ENCODE measurements at places on chromosomes 5 and 9. TPM values are rescaled to one million over a fixed set of nuclear protein-coding genes. Genes with fewer than 3 reads are reported as not detected.

The CDHR2 gene
- polyA plus RNA-seq: 545 TPM

The ZCCHC9 gene
- 25.7 TPM for polyA plus RNA-seq

The ZNF354C gene
- 0.45 TPM for polyA plus RNA-seq

The SLC6A3 gene
- polyA plus RNA-seq: 0.03 TPM

The TEX48 gene
- polyA plus RNA-seq: not detected

The PLEKHG4B gene
- polyA plus RNA-seq: not detected

The NMUR2 gene
- polyA plus RNA-seq: not detected

The SLC6A7 gene
- polyA plus RNA-seq: 7.1 TPM

The BNC2 gene
- 1.3 TPM for polyA plus RNA-seq

The OBP2B gene
- not detected for polyA plus RNA-seq

The FCN1 gene
- 0.94 TPM for polyA plus RNA-seq

The CMYA5 gene
- polyA plus RNA-seq: 0.61 TPM

The PHAX gene
- 17.4 TPM for polyA plus RNA-seq

The ERAP2 gene
- 4.1 TPM for polyA plus RNA-seq

DNA sequence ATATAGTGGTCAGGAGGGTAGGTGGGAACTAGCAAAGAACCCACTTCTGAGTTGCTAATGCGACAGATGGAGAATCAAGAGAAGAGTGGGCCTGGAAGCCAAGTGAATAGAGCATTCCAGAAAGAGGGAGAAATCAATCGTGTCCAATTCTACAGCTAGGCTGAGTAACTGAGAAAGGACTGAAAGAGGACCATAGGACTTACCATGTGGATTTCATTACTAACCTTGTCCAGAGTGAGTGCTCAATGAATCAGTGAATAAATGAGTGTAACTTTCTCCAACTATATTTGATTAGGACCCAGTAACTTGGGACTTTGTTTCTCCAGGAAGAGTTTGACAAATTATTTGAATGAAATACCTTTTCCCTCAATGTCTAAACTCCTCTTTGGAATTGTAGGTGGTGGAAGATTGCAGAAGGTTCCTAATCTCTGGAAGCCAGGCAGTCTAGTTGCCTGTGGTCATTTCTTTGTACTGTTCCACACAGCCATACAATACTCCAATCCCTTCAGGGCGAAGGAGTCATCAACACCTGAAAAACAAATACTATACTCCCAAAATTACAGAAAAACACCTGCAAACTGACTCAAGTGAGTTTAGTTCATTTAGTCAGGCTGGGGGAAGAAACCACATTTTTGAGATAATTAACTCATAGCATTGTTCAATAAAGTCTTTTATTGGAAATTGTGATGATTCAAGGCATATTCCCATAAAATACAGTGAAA lies 2.6 kb upstream of the F2RL1 start:
- no peak for DNase-seq
- H3K4me3 ChIP-seq: no peak overlapping the region
- no peaks in the 10 kb centered on the region for H3K36me3 ChIP-seq
- no peak overlapping the region for H3K27ac ChIP-seq

GRCh38 chr9:18185196-18185595 lies 288.8 kb upstream of the ADAMTSL1 start:
- peak; percentile 69 for DNase-seq
- H3K27ac ChIP-seq: no peak overlapping the region
- no peaks in the 10 kb centered on the region for H3K27me3 ChIP-seq
- peaks cover 2% of the 10 kb centered on the region for H3K4me1 ChIP-seq
- H3K4me3 ChIP-seq: no peak overlapping the region
- no peaks in the 10 kb centered on the region for H3K36me3 ChIP-seq

DNA sequence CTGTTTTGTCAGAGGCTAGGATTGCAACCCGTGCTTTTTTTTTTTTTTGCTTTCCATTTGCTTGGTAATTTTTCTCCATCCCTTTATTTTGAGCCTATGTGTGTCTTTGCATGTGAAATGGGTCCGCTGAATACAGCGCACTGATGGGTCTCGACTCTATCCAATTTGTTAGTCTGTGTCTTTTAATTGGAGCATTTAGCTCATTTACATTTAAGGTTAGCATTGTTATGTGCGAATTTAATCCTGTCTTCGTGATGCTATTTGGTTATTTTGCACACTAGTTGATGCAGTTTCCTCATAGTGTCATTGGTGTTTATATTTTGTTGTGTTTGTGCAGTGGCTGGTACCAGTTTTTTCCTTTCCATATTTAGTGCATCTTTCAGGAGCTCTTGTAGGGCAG lies 36.2 kb upstream of the TAF11L2 start:
- no peak overlapping the region for H3K4me3 ChIP-seq
- no peak overlapping the region for H3K27ac ChIP-seq
- DNase-seq: no peak
- H3K4me1 ChIP-seq: no peaks in the 10 kb centered on the region

GRCh38 chr5:135154961-135155360 lies 120.9 kb upstream of the PITX1 start:
- H3K4me1 ChIP-seq: no peaks in the 10 kb centered on the region
- H3K4me3 ChIP-seq: no peak overlapping the region
- no peak overlapping the region for H3K27ac ChIP-seq
- no peaks in the 10 kb centered on the region for H3K36me3 ChIP-seq
- H3K27me3 ChIP-seq: no peaks in the 10 kb centered on the region

DNA sequence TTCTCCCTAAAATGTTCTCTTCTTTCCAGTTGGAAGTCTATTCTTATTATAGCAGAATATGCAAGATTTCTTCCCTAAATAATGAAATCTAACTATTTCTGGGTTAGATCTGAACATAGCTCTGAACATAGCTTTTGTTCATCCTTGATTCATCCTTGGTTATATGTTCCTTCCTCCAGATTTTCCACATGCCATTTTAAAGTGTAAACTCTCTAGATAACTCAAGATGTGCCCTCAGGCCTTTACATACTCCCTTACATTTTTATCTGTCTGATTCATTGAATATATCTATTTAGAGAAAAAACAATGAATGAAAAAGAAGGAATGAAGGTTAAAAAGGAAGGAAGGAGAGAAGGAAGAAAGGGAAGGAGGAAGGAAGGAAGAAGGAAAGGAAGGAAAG lies 100.9 kb downstream of the FBXO38 start:
- H3K27ac ChIP-seq: no peak overlapping the region
- H3K36me3 ChIP-seq: no peaks in the 10 kb centered on the region
- DNase-seq: no peak
- no peak overlapping the region for H3K4me3 ChIP-seq
- H3K4me1 ChIP-seq: no peaks in the 10 kb centered on the region

- DNase-seq: no peak
- H3K27me3 ChIP-seq: no peaks in the 10 kb centered on the region
- no peak overlapping the region for H3K27ac ChIP-seq
- H3K36me3 ChIP-seq: no peaks in the 10 kb centered on the region
These were observed 2.0 kb downstream of the CTNNAL1 start for GRCh38 chr9:109011231-109011671.

DNA sequence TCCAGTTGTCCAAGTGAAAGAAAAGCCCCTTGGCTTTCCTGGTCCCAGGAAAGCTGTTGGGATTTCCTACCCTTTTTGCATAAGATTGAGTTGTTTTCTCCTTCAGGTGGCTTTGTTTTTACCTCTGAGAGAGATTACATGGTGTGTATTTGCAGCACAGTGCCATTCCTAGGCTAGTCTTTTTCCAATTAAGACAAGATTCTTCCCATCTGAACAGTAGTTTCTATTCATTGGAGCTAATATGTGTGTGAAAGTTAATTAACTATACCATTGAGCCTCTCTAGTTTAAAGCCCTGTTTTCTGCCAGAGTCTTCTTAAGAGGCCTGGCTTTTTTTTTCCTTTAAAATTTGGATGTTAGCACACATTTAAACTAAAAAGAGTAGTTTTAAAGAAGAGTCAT lies 20.1 kb downstream of the MSANTD3 start:
- no peak overlapping the region for H3K27ac ChIP-seq
- no peak overlapping the region for H3K4me3 ChIP-seq
- peaks cover 2% of the 10 kb centered on the region for H3K36me3 ChIP-seq
- H3K4me1 ChIP-seq: no peaks in the 10 kb centered on the region
- no peak for DNase-seq

- H3K27me3 ChIP-seq: no peaks in the 10 kb centered on the region
- no peak overlapping the region for H3K4me3 ChIP-seq
- H3K36me3 ChIP-seq: peaks cover 82% of the 10 kb centered on the region
These were observed 41.2 kb upstream of the SYNPO start for GRCh38 chr5:150599281-150599680.

- no peak overlapping the region for H3K4me3 ChIP-seq
- H3K27ac ChIP-seq: no peak overlapping the region
- H3K36me3 ChIP-seq: peaks cover 8% of the 10 kb centered on the region
- H3K27me3 ChIP-seq: no peaks in the 10 kb centered on the region
- H3K4me1 ChIP-seq: no peaks in the 10 kb centered on the region
- no peak for DNase-seq
These were observed 45.5 kb downstream of the RFX3 start for GRCh38 chr9:3480353-3480655.

DNA sequence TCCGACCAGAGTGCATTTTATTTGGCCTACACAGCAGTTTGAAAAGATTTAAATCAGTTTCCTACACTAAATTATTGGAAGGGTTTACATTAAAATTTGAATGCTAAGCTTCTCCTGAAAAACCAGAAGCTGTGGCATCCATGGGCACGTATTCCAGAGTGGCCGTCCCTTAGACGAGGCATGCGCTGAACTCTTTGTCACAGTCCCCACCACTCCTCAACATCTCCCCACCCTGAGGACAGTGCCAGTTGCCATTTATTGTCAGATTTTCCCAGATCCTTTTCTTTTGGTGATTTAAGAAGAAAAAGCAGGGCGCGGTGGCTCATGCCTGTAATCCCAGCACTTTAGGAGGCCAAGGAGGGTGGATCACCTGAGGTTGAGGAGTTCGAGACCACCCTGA lies 39.9 kb upstream of the UNC5A start:
- H3K4me1 ChIP-seq: no peaks in the 10 kb centered on the region
- no peaks in the 10 kb centered on the region for H3K36me3 ChIP-seq
- DNase-seq: no peak

DNA sequence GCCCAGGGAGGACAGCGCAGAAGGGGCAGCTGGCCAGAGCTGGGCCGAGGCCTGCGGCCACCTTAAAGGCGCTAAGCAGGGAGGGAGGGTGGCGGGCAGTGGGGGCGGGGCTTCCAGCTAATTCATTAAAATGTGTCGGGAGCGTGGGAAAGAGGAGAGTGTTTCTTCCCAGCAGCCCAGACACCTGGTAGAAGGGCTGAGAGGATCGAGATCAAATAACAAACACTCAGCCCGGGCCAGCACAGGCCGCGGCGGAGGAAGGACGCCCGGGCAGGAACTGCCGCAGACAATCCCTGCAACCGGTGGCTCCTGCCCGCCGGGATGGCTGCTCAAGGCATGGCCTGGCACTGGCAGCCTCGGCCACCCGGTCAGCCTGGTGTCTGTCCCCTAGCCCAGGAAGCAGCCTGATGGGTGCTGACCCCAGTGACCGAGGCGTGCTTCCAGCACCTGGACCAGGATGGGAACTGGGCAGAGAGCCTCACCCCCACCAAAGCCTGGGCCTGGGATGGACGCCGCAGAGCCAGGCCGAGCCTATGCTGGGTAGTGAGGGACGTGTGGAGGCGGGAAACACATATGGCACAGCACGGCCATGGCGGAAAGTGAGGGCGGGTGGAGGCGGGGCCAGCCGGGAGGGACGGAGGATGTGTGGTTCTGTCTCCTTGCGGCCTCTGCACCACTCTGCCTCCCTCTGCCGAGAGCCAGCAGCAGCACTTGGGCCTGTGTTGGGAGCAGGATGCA lies 3.2 kb upstream of the NRARP start:
- H3K36me3 ChIP-seq: no peaks in the 10 kb centered on the region
- DNase-seq: peak; percentile 75
- H3K27me3 ChIP-seq: no peaks in the 10 kb centered on the region
- H3K4me1 ChIP-seq: peaks cover 7% of the 10 kb centered on the region
- no peak overlapping the region for H3K4me3 ChIP-seq

- no peaks in the 10 kb centered on the region for H3K4me1 ChIP-seq
- no peaks in the 10 kb centered on the region for H3K36me3 ChIP-seq
- no peak overlapping the region for H3K4me3 ChIP-seq
- H3K27ac ChIP-seq: no peak overlapping the region
- DNase-seq: no peak
These were observed 313.9 kb upstream of the TLE4 start for GRCh38 chr9:79257790-79258351.

DNA sequence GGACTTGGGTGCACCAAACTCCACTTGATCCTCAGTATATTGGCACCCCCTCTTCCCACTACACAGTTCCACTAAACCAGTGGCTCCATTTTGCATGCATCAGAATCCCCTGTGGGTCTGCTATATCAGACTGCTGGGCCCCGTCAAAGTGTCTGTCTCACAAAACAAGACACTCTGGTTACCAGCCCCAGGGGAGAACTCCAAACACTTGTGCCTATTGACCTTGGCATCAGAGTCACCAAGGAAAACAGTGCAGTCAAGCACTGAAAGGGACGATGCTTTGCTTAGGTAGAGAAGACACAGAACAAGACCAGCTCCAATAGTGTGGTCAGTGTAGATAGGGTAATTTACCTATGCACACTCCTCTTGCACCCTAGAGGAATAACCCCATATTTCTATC lies 205.8 kb upstream of the RAI14 start:
- H3K4me1 ChIP-seq: no peaks in the 10 kb centered on the region
- H3K27ac ChIP-seq: no peak overlapping the region
- H3K27me3 ChIP-seq: peaks cover 3% of the 10 kb centered on the region
- DNase-seq: no peak

DNA sequence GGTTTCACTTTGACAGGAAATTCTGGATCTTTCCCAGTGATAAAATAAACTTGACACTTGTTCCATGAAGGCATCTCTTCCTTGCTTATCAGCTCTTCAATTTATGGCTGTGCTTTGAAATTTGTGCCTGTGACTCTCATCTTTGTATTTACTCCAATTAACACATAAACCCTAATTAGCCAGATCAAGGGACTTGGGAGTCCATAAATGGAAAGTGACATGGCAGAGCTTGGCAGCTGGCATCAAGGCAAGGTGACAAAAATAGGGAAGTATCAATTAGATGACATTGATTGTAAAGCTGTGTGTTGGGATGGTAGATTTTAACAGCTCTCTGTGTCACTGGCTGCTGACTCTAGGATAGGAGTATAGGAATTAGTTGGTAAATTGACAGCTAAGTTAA lies 133.9 kb downstream of the PBX3 start:
- H3K4me1 ChIP-seq: peaks cover 2% of the 10 kb centered on the region
- no peak for DNase-seq
- H3K36me3 ChIP-seq: no peaks in the 10 kb centered on the region
- no peak overlapping the region for H3K4me3 ChIP-seq
- H3K27ac ChIP-seq: no peak overlapping the region

GRCh38 chr5:82854956-82855355 lies 222.2 kb downstream of the TMEM167A start:
- H3K27ac ChIP-seq: no peak overlapping the region
- H3K27me3 ChIP-seq: no peaks in the 10 kb centered on the region
- H3K4me1 ChIP-seq: no peaks in the 10 kb centered on the region
- no peak for DNase-seq
- no peak overlapping the region for H3K4me3 ChIP-seq

DNA sequence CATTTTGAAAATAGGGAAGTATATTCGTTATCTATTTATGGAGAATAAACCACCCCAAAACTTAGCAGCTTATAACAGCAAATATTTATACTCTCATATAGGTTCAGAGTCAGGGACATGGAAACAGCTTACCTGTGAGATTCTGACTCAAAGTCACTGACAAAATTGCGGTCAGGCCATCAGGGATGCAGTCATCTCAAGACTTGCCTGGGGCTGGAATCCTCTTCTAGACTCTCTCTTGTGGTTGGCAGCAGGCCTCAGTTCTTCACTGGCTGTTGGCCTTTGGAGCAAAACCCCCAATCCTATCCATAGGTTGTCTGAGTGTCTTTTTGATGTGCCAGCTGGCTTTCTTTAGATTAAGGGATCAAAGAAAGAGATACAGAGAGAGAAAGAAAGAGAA lies 275.6 kb downstream of the SEC61B start:
- H3K27me3 ChIP-seq: no peaks in the 10 kb centered on the region
- H3K4me3 ChIP-seq: no peak overlapping the region
- no peak overlapping the region for H3K27ac ChIP-seq
- no peaks in the 10 kb centered on the region for H3K36me3 ChIP-seq
- H3K4me1 ChIP-seq: no peaks in the 10 kb centered on the region
